ENCODE measurements at places on chromosomes 2 and 18.

GRCh38 chr2:229856413-229856812 lies 65.4 kb downstream of the TRIP12 start:
- DNase-seq, result no peak

DNA sequence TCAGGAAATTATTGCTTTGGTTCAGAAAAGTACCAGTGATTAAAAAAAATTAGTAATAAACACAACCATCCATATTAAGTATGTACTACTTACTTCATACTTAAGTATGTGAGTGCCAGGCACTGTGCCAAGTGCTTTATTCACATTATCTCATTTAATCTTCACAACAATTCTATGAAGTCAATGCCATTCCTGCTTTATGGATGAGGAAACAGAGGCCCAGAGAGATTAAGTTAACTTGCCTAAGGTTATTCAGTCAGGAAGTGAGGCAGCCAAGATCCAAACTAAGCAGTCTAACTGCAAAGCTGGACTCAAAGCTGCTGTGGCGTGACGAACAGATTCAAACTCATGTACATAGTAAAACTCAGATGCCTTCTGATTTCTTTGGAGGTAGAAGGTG lies 22.3 kb downstream of the DTNB start:
- DNase-seq, result no peak

GRCh38 chr2:111705711-111706336 lies 178.2 kb downstream of the ANAPC1 start:
- DNase-seq, result no peak

DNA sequence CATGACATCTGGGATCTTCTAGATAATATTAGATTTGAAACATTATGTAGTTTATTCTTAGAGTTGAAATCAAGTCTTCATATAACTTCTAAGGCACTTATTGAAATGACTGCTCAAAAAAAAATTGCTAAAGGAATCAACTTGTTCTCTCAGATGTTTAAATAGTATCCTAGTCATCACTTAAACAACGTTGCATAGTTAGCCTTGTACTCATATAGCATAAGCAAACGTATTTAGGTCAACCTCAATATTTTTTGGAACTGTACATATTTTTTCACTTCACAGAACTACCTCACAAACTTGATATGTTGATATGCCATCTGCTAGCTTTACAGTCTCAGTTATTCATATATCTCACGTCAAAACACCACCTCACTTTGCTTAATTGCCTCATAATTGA lies 47.1 kb upstream of the CREB1 start:
- DNase-seq, result no peak

GRCh38 chr2:29601872-29602271 lies 319.5 kb downstream of the ALK start:
- no peak for DNase-seq

- no peak for DNase-seq
These were observed 216.1 kb downstream of the ZNF804A start for GRCh38 chr2:184814421-184814820.

GRCh38 chr2:47452761-47453160 lies 49.8 kb downstream of the MSH2 start:
- no peak for DNase-seq

DNA sequence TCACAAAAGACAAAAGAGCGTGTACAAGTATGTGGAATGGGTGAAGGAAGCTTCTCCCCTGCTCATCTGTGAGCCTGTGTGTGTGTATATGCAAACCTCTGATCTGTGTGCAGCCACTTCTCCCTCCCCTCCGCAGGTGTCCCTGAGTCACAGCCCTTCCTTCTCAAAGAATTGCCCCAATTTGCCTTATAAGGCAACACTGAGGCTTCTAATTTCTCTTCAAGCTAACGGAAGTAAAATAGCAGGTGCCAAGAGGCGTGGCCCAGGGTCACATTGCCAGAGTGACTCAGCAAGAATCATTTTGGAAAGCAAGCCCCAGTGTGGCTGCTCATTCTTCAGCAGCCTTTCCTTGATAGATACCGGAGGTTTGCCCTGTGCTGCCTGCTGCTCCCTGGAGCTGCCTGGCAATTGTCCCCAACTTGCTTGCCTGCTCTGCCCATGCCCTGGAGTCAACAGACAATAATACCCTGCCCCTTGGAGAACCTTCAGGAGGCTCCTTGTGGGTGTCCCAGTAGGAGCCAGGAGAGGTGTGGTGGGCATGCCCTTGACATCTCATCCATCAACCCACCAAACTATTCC lies 37.3 kb upstream of the BMP10 start:
- DNase-seq, result peak; percentile 58

DNA sequence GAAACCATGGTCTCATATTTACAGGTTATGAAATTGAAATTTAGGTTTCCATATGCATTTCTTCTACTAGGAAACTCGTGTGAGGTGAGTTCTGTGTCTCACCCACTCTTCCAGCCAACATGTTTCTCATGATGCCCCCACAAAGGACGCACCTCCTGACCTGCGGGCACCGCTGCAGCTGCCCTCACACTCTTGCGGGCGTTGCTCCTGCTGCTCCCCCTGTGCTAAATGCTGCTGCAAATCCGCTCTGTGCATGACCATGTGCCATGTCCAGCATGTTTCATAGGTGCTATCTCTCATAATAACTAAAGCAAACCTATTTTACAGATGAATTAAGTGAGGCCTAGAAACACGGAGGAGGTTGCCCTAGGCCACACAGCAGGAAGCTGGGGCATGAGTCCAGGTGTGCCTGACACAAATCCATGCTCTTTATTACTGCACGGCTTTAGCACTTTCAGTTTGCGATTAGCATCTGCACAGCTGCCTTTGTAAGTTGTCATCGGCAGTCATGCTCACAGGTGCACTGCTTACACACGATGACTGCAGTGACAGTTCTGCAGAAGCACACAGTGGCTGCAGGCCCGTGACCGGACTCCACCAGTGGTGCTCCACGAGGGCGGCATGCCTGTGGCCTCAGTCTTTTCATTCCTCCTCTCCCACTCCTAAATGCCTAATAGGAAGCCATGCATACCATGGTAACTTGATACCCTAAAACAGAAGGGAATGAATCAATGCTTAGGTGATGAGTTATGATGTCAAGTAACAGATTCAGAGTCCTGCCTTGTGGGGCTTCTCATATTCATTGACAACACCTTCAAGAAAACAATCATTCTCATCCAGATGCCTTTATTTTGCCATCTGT lies 14.9 kb upstream of the GALR1 start:
- no peak for DNase-seq

GRCh38 chr2:240816584-240817495 lies 3.2 kb downstream of the KIF1A start:
- no peak for DNase-seq

- no peak for DNase-seq
These were observed 43.8 kb downstream of the DCDC2C start for GRCh38 chr2:3747032-3747654.

DNA sequence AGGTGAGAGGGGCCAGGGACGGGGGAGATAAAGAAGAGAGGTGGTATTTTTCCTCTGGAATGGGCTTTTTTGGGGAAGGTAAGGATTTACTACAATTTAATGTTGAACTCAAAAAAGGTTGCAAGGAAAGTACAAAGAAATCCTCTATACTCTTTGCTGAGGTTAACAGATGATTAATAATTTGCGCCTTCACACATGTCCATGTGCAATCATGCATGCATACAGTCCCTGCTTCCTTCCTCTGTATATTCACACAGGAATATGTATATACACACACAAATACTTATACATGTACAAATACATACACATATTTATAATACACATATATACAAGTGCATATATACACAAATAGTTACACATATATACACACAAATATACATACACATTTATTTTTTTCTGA lies 193.4 kb downstream of the NBAS start:
- DNase-seq, result no peak

DNA sequence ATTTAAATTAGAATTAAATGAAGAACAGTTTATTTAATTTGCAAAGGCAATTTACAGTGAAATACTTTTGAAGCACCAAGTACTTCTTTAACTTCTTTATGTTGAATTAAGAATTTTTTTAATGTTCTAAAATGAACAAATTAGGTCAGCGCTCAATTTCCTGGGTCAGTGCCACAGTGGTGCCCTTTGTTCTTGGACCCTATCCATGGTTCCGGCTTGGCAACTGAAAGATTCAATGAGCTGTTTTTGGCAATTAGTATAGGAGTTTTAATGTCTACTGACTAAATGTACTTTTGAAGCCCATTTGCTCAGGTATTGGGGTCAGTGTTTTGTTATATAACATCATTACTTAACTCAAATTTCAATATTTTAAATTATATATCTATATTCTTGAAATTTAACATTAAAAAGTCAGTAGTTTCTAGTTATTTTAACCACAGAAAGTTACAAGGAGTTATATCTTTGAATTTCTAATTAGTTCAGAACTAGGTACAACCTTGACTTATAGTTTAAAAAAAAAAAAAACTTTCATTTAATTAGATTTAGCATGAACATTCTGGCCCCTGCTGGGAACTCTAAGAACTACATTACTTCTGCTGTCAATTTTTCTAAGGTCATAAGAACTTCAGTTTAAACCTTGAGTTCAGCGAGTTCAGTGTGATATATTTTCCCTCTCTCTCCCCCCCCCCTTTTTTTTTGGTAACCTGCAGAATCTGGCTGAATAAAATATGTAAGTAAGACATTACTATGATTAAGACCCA lies 7.6 kb upstream of the MSTN start:
- no peak for DNase-seq

GRCh38 chr2:20231159-20231558 lies 6.2 kb upstream of the SDC1 start:
- DNase-seq, result no peak

DNA sequence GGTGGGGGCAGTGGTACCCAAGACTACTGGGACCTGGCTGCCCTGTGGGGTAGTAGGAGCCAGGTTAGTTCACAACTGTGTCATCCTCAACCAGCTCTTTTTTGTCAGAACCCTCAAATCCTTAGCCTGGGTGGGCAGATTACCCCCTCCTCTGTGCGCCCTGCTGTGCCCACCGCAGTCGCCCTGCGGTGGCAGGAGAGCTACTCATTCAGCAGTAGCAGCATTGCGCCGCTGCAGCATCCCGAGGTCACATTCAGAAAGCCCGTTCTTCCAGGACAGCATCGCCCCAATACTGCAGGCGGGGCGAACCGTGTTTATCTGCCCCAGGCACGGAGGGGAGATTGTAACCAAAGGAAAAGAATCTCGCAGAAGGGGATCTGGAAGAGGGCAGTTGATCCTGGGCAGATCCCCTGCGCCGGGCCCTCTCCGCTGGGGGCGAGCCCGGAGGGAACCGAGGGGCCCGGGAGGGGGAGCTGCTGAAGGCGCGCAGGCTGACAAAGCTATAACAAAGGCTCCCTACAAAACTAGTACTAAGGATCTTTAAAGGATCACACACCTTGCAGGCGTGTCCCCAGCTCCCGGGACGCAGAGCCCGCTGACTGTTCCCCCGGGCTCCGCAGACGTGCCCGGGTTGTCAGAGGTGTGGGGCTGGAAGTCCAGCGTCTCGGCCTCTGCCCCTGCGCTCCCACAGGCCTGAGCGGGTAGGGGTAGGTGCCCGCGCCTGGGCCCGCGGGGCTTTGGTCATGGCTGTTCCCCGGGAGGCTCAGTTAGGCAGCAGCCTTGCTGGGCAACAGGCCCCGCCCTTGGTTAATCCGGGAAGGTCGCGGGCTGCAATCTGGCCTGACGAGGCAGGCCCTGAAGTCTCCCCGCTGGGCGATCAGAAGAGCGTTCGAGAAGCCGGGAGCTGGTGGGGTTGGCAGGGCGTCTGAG lies 13.2 kb downstream of the POU3F3 start:
- no peak for DNase-seq

DNA sequence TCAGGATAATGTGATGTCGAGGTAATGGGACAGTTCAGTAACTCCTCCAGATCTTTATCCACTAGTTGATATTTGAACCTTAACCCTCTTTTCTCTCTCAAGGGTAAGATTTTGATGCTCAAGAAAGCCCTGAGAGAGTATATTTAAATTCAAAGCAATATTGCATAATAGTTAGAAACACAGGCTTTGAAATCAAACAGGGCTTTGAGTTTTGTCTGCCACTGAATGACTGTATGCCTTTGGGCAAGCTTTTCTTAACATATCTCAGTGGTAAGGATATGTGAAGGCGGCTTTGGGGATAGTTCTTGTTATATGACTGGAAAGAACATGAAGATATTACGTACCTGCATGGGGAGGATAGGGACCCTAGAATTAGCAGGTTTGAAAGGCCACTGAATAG lies 11.1 kb downstream of the ITPRID2 start:
- no peak for DNase-seq

GRCh38 chr2:135845997-135846396 lies 9.0 kb upstream of the LCT start:
- no peak for DNase-seq

GRCh38 chr2:74532222-74532621 lies 2.5 kb downstream of the HTRA2 start:
- DNase-seq, result no peak
